ENCODE measurements at places on chromosomes 13 and 19.

DNA sequence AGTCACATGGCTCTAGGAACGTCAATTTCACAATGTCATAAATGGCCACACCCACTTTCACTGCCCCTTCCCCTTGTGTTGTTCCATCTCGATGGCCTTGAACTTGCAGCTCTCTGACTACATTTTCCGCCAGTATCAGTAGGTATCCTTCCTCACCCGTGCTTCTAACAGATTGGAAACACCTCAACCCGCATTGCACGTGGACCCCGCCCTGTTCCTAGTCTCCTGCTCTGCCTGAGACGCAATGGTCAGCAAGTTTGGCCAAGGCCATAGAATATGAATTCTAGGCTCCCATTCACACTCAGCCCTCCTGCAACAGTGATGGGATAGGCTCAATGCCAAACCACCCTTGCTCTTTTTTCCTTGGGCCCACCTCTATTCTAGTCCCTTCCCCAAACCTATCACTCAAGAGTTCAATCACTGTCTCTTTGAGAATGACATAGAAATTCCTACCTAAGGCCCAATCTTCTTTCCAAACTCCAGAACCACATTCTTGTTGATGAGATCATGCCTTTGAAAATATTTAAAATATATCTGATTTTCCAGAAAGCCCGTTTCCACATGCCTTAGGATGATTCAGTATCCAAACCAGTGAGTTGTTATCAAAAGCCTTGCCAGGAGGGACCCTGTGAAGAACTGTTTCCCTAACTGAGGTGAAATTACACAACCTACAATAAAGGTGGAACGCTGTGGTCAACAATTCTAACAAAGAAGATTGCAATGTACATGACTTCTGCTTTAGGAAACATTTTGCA, 334.6 kb downstream of the MYO16 start:
- no peak for DNase-seq

- no peak for DNase-seq
Measured at GRCh38 chr19:4744451-4745174, 21.0 kb upstream of the DPP9 start.

GRCh38 chr13:98796798-98797197, 44.3 kb upstream of the SLC15A1 start:
- DNase-seq = no peak

DNA sequence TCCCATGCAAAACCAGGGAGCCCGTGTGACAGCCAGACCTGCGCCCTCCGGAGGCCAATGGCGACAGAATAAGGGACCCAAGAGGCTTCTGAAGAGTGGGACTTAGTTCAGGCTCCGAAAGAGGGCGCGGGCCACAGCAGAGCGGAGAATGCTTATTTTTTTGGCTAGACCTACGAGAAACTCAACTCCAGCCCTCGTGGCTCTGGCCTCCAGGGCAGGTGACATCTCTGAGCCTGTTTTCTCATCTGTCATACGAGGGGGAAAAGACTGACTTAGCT, 23.0 kb downstream of the DPP9 start:
- DNase-seq = no peak
